ENCODE measurements at places on chromosomes 16 and 17.

DNA sequence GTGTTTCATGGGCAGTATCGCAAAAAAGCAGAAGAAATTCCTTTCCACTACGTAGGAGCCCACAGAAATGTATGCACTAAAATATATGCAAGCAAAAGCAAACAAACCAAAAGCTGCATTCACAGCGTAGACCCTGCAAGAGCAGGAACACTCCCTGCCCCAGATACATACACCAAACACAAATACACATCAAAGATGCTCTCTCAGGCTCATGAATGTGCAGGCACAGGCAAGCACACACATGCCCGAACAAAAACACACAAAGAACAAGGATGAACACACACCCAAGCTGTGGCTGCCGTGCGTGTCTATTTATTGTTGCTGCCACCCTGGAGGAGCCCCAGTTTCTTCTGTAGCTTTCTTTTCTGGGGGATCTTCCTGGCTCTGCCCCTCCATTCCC lies 1.7 kb downstream of the NUPR1 start:
- DNase-seq: no peak

DNA sequence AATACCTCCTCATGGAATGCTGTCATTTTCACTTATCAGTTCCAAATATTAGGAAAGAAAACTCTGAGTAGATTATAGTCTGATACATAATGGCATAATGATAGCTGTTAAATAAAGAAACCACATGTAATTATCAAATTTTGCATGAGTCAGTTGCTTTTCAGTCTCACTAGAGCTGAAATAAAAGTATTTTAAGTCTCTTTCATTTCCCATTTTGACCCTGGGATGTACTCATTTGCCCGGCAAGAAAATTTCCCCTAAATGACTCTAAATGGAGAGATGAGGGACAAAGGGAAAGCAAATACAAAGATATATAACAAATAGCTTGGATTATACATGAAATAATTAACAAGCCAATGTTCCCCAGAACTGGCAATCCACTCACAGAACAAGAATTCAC lies 47.9 kb upstream of the CPHXL start:
- DNase-seq: no peak

DNA sequence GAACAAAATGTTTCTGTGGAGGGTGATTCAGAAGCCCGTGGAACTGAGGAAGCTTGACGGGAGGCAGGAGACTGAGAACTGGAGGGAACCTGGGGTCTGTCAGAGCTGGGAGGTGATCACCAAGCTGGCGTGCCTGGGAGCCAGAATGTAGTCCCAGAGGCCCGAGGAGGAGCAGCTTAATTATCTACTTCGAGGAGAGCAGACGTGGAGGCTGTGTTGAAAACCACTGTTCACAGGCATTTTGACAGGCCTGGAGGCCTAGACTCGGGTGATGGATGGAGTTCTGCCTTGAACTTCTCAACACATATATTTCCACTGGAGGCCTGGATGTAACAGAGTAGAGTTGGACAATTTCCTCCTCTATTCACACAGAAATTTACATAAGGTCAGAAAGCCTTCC lies 177.7 kb upstream of the SALL1 start:
- DNase-seq: no peak

- no peak for DNase-seq
Observed at GRCh38 chr17:6997171-6997570, 1.3 kb downstream of the ALOX12 start.

- no peak for DNase-seq
Observed at GRCh38 chr16:30925995-30926811, 2.8 kb downstream of the FBXL19 start.

Data from stimulated activated CD4-positive, alpha-beta T cell treated with anti-CD3 and anti-CD28 coated beads, Interleukin-1b, Interleukin-23, amount 100 ng/mL, for 4 hours (primary cell).